ENCODE measurements at places on chromosomes 2 and 18.

DNA sequence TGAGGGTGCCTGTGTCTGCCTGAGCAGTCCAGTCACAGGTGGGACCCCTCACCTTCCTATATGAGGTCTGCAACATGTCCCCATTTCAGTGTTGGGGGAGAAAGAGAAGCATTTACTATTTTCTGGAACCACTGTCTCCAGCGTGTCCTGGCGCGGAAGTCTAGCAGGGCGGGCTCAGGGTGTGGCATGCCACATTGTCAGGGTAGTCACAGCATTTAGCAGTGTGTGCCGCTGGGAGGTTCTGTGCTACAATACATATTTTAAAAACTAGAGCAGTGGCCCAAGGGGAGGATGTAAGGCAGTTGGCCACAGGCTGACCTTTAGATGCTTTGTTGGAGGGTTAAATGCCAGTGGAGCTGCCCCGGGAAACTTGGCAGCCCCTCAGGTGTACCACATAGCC, 12.5 kb downstream of the UBE2F start:
- DNase-seq, result no peak

- DNase-seq, result peak; percentile 21
Observed at GRCh38 chr18:45320724-45321123, 294.6 kb upstream of the SLC14A2 start.

- no peak for DNase-seq
Observed at GRCh38 chr2:43718530-43719124, 42.4 kb upstream of the C1GALT1C1L start.

DNA sequence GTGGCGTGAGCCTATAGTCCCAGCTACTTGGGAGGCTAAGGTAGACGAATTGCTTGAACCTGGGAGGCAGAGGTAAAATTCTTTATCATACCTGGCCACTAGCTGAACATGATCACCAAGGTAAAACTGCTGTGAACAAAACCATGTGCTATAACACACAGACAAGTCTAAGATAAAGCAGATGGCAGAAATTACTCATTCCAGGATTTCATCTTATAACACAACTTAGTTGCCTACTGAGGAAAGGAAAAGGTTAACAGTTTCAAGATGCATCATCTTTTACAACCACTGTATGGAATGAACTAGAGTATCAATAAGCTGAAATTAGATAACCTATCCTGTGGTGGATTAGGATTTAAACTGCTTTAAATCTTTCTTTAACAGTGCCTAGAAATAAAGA, 8.3 kb downstream of the ARL5A start:
- DNase-seq, result no peak

- no peak for DNase-seq
Observed at GRCh38 chr2:215363039-215363438, 51.2 kb downstream of the ATIC start.

DNA sequence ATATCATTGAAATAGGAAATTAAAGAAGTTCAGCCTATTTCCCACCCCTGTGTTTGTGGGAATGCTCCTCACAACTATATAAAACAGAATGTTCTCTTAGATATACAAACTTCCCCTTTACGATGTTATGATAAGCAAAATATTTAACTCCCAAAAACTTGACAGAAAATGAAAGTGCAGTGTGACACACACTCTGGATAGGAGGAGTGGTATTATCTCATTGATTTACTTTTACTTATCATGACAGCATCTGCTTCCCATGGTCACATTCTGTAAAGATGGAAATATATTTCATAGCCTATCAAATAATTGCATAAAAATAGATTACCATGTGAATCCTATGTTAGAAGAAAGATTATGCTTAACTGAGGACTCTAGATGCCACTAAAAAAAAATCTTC, 96.6 kb upstream of the STK17B start:
- DNase-seq, result no peak

GRCh38 chr2:201953880-201954279, 79.8 kb upstream of the FZD7 start:
- no peak for DNase-seq

DNA sequence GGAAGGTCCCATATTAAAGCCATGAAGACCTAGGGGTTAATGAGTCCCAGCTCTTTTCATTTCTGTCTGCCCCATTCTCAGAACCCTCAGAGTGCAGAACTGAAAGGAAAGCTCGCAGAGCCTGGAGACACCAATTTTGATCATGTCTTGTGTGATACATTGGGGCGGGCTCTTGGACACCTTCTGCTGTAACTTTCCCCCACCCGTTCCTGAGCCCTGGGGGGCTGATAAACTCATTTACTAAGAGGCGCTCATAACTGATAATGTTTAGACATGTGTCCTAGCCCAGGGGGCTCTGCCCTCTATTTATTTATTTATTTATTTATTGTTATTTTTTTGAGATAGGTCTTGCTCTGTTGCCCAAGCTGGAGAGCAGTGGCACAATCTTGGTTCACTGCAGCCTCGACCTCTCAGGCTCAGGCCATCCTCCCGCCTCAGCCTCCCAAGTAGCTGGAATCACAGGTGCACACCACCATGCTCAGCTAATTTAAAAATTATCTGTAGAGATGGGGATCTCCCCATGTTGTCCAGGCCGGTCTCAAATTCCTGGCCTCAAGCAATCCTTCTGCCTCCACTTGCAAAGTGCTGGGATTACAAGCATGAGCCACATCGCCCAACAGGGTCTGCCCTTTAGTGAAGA, 72.4 kb upstream of the HAAO start:
- no peak for DNase-seq

GRCh38 chr2:134676960-134677359, 41.8 kb downstream of the TMEM163 start:
- no peak for DNase-seq

DNA sequence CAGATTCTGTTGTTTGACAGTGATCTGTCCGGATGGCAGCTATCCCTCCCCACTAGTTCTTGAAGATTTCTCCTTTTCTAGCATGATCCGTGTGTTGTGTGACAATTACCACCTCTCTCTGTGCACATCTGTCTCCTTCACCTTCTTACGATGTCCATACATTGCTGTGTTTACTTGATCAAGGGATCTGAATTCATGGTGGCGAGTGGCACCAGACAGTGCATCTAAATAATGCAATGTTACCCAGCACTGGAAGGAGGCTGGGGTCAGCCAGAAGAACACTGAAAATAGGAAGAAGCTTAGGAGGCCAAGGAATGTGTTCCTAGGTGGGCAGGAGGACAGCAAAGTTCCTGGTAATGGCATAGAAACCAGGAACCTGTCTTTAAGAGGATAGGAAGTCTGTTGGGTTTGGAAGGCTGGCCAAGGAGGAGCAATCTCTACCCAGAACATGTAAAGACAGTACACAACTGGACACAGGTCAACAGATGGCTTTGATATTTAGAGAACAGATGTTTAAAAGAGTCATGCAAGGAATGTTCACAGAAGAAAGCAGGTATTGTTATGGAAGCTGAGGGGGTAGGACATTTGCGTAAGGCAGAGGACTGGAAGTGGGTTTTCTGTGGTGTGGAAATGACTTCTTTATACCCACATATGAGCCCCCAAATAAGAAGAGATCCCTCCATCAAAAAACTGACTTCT, 126.4 kb downstream of the HRH4 start:
- DNase-seq, result no peak

DNA sequence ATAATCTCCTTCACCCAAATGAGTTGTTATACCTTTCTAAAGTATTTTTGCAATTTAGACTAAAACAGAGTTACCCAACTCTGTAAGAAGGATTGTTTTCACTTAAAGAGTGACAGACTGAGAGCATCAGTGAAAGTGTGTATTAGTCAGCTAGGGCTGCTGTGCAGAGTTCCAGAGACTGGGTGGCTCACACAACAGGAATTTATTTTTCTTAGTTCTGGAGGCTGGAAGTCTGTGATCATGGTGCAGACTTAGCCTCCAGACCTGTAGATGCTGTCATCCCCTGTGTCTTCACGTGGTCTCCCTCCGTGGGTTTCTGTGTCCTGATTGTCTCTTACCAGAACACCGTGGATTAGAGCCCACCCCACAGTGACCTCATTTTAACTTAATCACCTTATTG, 40.0 kb downstream of the BCL2L11 start:
- DNase-seq, result no peak

DNA sequence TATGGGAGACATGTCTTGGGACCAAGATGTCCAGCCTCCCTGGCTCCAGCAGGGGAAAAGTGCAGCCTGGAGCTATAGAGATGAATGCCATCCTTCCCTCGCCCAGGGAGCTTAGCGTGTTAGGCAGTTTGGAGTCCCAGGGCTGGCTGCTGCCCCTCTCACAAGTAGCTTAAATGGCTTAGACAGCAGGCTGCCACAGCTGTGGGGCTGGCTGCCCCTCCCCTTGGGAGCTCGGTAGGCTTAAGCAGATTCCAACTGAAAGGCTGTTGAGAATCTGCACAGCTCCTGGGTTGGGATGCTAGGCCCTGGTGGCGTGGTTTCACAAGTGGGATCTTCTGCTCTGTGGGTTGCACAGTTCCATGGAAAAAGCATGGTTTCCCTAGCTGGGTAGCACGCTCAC, 940.5 kb upstream of the DDX18 start:
- no peak for DNase-seq

GRCh38 chr2:25537526-25537925, 135.9 kb downstream of the DTNB start:
- DNase-seq, result no peak

Measured in NCI-H446 treated with DMSO at 0.1 percent for 48 hours (cell line).